Mucosa of descending colon (tissue), 3 donors: ENCODE measurements at places on chromosomes 2 and 18. TPM values are rescaled to one million over a fixed set of nuclear protein-coding genes. Genes with fewer than 3 reads are reported as not detected.

DNA sequence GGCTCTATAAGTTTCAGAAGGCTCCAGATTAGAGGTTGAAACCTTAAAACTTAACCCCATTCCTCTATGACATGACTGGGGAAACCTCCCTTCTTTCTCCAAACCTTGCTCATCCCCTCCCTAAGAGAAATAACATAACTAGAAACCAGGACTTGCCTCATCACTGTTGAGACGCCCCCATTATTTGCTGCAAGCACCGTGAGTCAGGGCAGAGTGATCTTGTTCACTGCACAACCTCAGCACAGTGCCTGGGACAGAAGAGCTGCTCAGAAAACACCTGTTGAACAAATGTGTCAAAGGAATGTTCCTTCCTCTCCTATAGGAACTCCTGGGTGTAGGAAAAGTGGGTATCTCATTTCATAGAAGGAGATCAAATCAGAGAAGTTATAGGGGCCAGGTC, 132.7 kb upstream of the CTAGE1 start:
- DNase-seq: no peak

The EVA1A gene
- total RNA-seq: 0.72 TPM

DNA sequence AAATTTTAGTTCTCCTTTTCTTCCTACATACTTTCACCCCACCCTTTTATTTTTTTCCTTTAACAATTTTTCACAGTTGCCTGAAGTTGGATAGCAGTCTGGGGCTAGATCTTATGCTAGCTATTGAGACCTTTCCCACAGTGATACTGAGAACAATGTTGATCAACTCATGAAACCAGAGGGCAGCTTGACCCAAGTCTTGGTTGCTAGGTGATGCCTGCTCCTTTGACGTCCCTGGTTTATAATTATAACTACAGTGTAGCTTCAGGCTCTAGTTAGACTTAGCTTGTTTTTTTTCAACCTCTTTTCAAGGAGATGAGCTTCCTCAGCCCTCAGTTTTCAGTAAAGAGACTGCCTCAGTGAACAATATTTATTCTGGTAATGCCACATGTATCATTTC, 648.5 kb downstream of the IRS1 start:
- no peak for DNase-seq

The UGT1A10 gene
- total RNA-seq: 42.0 TPM

The COLEC12 gene
- 12.1 TPM for total RNA-seq

GRCh38 chr2:12929758-12930157, 213.0 kb downstream of the TRIB2 start:
- DNase-seq: no peak

- peak; percentile 48 for DNase-seq
Measured at GRCh38 chr2:98806236-98806697, 75.3 kb upstream of the MGAT4A start.

DNA sequence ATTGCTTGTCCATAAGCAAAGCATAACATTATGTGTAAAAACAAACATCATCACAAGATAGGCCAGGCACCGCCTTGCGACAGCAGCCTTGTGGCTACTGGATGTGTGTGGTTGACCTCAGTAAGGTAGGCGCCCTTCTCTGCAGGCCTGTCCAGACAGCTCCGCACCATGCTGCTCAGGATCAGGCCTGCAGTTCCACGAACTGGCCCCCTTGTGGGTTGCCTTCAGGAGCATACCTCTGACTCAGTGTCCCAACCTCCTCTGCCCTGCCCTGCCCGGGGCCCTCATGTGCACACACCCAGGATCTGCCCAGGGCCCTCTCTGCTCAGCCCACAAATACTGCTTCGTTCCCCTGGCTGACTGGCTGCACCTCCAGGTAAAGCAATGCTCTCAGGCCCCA, 16.1 kb upstream of the ZNF236 start:
- DNase-seq: no peak
